Cerebellar cortex (tissue), 1 donor: ENCODE measurements at places on chromosomes 6 and 20.

DNA sequence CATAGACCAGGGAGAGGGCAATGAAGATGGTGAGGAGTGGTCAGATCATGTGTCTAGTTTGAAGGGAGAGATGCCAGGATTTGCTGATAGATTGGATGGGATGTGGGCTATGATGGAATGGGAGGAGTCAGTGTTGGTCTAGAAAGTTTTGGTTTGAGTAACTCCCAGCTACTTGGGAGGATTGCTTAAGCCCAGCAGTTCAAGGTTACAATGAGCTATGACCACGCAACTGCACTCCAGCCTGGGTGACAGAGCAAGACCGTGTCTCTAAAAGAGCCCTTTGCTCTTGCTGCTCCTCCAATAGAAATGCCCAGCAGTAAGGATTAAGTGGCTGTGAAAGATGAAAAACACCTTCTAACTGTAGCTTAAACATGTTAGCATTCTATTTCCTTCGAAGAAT is 18.2 kb upstream of the LAMP5 start:
- no peak for DNase-seq

GRCh38 chr6:89944826-89945407 is 50.6 kb downstream of the GJA10 start:
- no peak for DNase-seq

DNA sequence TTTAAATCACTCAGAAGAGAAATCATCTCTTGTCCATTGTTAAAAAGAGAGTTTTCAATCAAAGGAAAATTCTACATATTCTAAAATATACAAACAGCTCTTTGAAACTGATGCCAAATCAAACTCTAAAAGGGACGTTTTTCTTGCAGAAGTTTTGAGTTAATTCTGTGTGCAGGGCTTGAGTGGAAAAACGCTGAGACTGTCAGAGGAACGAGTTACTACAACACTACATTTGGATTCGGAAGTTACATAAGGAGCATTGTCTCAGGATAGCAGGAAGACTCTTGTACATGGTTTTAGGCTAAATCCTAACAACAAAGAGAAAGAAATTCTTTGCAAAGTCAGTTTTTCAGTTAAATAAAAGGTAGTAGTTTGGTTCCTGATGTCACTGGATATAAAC is 155.7 kb upstream of the SUPT3H start:
- no peak for DNase-seq

GRCh38 chr6:36997811-36998722 is 7.4 kb upstream of the FGD2 start:
- peak; percentile 67 for DNase-seq

- peak; percentile 18 for DNase-seq
Measured at GRCh38 chr6:107292715-107293271, 166.6 kb downstream of the PDSS2 start.
